ENCODE measurements at places on chromosomes 3 and 15.

GRCh38 chr15:59335207-59335786 is 37.4 kb downstream of the MYO1E start:
- no peak for DNase-seq

GRCh38 chr15:101810876-101811275 is 1.1 kb upstream of the OR4F15 start:
- no peak for DNase-seq

DNA sequence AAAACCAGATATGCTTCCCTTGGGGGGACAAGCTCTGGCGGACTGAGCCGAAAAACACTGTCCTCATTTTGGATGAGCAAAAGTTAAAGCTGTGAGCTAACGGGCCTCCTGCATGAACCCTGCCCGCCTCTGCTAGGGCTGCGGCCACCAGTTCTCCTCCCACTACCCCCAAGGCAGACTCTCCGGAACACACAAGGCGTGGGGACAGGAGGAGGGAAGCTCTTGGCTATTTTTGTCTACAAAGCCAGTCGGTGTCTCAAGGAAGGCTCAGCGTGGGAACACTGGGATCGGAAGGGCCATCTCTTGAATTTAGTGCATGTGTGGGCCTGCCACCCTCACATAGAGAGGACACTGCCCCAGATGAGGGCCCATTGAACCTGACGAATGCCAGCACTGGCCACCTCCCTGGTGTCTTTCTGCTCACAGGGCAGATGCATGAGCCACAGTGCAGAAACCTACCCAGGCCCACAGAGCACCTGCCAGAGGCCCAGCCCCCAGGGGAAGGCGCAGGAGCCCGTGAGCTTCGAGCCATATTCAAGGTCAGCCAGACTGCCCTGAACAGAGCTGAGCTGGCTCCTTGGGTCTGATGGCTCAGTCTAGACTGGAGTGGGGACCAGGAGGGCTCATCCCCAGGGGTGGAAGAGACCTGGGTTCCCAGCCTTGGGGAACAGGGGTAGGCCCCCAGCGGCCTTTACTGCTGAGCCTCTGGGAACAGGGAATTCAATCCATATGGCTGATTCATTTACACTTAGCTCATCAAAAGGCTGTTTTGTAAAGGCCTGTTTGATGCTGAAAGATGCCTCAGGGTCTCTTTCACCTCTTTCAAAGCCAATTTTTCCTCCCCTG is 38.3 kb downstream of the HCN4 start:
- no peak for DNase-seq

DNA sequence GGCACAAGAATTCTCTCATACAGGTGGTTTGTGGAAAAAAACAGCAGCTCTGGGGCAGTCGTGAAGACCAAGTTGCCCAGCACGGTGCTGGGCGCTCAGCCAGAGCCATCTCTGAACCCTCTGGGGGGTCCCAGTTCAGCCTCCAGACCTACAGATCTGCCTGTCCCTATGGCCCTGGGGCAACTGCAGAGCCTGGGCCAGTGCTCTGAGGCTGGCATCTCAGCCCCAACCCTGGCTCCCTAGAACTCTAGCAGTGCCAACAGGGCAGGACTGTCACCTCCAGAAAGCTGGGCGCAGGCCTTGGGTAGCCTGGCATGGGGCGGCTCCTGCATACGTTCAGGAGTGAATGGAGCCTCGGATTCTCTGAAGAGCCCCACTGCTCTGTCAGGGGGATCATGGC is 44.7 kb downstream of the DNAJB8 start:
- no peak for DNase-seq

GRCh38 chr3:104951426-104951825 is 415.3 kb upstream of the ALCAM start:
- DNase-seq = no peak

DNA sequence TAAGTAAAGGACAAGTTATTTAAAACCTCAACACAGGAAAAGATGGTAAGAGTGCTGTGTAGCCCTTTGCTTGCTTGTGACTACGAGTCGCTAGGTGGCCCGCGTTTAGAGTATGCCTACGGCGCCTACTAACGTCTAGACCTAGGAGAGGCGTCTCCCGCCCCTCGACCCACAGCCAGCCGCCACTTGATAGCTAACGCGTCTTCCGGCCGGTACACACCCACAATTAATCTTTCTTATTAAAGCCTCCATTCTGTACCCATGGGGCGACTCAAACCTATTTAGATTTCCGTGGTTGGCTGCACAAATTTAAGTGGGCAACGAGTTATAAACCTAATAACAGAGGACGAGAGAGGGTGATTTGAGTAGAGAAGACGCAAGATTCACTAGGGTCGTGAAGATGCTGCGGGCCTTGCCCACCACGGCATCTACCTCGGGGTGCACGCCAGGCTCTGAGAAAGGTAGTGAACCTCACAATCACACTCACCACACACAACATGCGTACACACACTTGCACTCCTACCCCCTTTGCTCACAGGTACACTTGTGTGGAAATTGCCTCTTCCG is 12.0 kb downstream of the SOX2 start:
- peak; percentile 33 for DNase-seq

DNA sequence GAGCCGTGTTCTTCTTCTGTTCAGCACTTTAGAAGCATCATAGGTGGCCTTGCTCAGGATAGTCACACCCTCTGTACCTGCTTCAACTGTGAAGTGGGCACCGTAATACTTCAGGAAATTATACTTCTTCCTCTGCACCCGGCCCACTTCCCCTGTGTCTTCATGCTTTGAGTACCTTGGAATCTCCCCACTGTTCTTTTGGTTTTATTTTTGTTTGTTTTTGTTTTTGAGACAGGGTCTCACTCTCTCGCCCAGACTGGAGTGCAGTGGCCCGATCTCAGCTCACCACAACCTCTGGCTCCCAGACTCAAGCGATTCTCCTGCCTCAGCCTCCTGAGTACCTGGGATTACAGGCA is 1.7 kb downstream of the P2RY14 start:
- DNase-seq = no peak

DNA sequence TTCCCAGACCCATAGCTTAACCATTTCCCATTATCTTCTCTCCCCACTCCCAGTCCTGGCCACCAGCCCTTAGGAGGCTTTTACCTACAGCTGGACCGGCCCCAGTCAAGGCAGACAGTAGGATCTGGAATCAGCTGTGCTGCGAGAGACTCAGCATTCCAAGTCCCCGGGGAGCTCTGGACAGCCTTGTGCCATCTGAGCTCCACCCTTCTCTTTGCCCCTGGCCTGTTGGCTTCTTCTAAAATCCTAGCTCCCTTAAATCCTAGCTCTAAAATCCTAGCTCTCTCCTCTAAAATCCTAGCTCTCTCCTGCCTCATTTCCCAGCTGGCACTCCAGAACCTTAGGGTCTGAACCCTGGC is 21.3 kb downstream of the MEGF11 start:
- DNase-seq = no peak

- DNase-seq = no peak
These were observed 141.5 kb upstream of the UMPS start for GRCh38 chr3:124588794-124589193.

- DNase-seq = peak; percentile 1
These were observed 386.1 kb downstream of the PTPRG start for GRCh38 chr3:61947456-61947855.

DNA sequence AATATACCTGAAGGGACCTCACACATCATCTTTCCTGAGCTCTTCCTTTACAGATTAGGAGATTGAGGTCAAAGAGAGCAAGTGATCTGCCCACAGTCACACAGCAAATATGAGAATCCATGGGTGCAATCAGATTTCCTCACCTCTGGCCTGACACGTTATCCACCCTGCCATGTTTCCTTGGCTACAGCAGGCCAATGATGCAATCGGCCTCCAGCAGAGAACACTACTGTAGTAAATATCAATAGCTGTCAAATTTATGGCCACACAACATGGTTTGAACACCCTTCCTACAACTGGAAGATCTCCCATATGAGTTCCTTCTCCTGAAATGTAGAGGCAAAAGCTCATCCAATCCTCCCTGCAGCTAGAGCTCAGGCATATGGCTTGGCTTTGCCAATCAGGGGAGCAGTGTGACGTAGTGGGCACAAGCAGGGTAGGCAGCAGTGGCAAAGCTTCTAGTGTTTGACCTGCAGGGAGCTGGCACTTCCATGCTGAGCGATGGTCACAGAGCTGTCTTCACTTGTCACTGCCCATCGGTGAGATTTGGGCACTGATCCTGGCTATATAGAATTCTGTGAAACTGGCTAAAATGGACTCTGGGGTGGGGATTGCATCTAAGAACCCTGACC is 271.3 kb downstream of the TJP1 start:
- DNase-seq = no peak

GRCh38 chr15:69951898-69952555 is 145.7 kb downstream of the TLE3 start:
- DNase-seq = no peak

DNA sequence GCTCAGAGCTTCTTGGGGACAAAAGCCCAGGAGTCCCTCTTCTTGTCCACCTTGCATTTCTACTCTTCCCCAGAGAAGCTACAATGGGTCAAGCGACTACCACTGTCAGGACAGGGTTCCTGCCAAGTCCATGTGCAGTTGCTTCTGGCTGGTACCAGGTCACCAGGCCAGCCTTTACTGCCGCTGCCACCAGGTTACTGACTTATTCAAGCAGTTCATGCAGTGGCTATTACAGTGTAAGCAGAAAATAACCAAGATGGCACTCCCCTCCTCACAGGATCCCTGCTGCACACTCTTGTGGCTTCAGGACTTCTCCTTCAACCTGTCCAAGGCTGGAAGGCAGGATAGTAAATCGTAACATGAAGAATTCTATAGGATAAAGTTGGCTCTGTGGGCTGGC is 42.1 kb downstream of the CTDSPL start:
- DNase-seq = no peak

- DNase-seq = no peak
These were observed 54.9 kb downstream of the ABCC5 start for GRCh38 chr3:183962807-183963206.

DNA sequence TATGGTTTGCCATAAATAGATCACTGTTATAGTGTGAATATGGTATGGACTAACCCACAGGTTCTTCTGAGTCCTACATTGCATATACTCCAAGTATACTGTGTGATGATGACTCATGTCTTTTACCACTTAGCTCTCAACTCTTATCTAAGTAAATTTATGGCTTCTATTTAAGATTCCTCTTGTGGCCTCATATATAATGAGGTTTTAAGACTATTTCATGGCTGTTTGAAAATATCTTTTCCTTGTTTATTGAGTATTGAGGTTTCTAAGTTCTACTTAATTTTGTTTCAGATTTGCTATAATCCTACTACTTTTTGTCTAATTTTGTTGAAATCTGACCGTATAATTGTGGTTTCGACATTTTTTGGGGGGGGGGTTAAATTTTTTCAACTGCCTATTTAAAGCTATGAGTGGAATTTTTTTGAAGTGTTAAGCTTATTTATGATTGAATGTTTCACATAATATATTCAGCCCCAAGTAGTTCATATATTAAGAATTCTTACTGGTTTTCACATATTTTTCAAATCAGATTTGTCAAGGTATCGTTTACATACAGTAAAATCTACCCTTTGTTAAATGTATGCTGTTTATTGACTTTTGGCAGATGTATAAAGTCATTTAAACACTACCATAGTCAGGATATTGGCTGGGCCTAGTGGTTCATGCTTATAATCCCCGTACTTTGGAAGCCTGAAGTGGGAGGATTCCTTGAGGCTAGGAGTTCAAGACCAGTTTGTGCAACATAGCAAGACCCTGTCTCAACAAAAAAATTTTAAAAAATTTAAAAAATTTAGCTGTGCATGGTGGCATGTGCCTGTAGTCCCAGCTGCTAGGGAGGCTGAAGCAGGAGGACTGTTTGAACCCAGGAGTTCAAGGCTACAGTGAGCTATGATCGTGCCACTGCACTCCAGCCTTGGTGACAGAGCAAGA is 11.7 kb downstream of the SLC25A36 start:
- no peak for DNase-seq

DNA sequence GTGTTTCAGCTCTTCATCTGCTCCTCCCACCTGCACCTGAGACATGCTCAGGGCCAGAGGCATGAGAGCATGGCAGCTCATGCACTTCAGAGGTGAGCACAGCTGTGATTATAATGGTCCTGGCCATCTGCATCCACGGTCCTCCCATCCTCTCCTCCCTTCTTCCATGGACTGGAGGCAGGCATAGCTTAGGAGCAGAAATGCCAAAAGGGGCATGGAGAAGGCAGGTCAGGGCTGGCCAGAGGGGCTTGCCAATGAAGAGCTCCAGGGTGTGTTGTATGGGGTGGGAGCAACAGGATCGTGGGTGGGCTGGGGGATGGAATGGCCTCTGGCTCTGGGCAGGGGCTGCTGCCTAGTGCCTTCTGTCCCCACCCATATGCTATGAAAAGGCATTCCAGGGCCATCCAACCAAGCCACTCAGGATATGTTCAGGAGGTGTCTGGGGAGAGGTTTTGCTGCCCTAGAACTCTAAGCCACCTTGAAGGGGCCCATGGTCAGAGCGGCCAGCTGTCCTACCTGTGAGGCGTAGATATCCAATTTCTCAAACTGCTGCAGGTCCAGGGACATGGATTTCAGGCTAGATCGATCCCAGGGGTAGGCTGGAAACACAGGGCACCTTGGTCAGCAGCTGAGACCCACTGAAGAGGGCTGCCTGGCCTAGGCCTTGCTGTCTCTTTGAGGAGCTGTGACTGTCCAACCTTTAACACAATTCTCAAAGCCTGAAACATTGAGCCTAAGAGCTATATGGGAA is 26.1 kb downstream of the KY start:
- DNase-seq = no peak

- DNase-seq = no peak
These were observed 246.9 kb upstream of the AGTR1 start for GRCh38 chr3:148450819-148451218.

DNA sequence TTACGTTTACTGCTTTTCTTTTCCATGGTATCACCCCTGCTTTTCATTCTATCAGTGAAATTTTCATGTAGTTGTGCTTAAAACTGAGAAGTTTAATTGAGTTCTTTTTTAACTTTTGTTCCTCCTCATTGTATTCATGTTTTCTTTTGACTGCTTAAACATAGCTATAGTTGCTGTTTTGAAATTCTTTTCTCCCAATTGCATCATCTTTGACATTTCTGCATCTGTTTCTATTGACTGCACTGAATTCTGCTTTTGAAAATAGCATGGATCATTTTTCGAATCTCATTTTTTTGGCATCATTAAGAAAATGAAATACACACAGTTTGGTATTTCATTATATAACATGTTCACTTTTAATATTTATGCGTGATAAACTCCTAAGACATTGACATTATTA is 694.9 kb downstream of the MECOM start:
- DNase-seq = no peak

GRCh38 chr15:79168922-79169456 is 78.4 kb upstream of the RASGRF1 start:
- peak; percentile 40 for DNase-seq

- no peak for DNase-seq
These were observed 338.3 kb upstream of the CTDSPL start for GRCh38 chr3:37523361-37523760.

- DNase-seq = no peak
These were observed 63.2 kb downstream of the HCN4 start for GRCh38 chr15:73305331-73306211.

DNA sequence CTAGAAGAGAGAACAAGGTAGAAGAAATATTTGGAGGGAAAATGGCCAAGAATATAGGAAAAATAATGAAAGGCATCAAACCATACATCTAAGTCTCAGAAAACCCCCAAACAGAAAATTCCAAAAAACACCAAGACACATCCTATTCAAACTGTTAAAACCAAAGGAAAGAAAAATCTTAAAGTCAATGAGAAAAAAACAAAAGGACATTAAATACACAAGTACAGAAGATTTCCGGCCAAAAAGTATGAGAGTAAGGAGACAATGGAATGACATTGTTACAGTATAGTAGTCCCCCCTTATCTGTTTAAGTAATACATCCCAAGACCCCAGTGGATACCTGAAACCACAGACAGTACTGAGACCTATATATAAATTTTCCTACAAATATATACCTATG is 18.8 kb downstream of the CLASP2 start:
- DNase-seq = no peak
